ENCODE measurements at places on chromosomes 2 and 18.

DNA sequence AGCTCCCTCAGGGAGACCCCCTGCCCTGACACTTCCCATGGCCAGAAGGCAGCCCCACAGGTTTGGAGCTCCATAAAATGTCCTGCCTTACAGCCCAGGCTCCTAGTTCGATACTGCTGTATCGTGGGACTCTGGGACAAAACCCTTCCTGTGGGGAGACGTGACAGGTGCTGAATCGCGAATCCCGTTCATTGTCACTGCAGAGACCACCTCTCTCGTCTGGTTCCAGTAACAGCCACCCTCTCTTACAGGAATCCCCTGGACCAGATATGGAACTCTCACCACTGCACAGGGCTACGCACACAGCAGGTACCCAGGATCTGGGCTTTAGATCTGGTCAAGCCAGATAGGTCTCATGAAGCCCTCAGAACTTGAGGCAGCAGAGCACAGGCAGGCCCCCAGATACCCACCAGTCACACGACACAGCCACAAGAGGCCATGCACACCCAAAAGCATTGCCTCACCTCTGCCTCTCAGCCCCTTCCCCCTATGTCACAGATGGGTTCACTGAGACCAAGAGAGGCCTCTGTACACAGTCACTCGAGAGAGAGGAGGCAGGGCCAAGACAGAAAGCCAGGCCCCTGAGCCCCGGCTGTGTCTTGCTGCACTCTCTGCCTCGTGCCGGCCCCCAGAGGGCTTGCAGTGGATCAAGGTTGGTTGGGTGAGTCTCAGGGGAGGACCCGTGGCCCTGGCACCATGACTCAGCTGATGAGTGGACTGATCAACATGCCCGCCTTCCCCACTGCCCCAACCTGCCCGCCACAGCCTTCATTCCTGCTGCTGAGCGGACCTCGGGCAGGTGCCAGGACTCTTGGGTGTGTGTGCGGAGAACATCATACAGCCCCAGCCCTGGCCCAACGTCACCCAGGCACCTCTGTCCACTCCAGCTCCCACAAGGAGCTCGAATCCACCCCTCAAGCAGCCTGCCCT is 7.6 kb downstream of the SDC1 start:
- no peak for DNase-seq

- DNase-seq, result no peak
Measured at GRCh38 chr2:182901748-182902147, 35.3 kb upstream of the FRZB start.

GRCh38 chr18:40259115-40259835 is 1695.8 kb upstream of the PIK3C3 start:
- no peak for DNase-seq

GRCh38 chr2:27495840-27496356 is 741 bp upstream of the GCKR start:
- no peak for DNase-seq

DNA sequence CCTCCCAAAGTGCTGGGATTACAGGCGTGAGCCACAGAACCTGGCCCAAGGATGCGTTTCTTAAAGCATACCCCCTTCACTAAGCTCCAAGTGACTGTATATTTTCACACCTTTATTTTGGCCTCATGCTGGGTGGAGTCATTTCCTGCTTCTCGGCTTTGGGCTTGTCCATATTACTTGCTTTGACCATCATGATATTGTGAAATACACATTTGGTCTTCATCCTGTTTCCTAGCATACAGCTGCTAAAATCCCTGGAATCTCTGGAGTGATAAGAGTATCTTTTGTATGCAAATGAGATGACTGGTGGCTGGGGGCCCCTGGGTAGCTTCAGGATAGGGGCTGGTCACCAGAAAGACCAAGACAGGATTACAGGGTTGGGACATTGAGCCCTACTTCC is 17.6 kb upstream of the COLEC12 start:
- DNase-seq, result no peak

DNA sequence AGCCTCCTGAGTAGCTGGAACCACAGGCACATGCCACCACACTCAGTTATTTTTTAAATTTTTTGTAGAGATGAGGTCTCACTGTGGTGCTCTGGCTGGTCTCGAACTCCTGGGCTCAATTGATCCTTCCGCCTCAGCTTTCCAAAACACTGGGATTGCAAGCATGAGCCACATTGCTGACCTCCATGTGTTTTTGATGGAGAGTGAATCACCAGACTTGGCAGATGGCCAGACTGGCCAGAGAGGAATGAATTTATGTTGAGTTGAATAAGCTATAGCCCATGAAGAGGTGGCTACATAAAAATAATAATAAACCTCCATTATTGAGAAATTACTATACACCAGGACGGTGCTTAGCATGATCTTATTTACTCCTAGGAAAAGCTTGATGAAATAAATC is 91.5 kb downstream of the MREG start:
- DNase-seq, result no peak

- DNase-seq, result no peak
Measured at GRCh38 chr2:222212571-222212970, 86.2 kb downstream of the PAX3 start.

- DNase-seq, result no peak
Measured at GRCh38 chr2:99444222-99444621, 45.6 kb downstream of the REV1 start.

DNA sequence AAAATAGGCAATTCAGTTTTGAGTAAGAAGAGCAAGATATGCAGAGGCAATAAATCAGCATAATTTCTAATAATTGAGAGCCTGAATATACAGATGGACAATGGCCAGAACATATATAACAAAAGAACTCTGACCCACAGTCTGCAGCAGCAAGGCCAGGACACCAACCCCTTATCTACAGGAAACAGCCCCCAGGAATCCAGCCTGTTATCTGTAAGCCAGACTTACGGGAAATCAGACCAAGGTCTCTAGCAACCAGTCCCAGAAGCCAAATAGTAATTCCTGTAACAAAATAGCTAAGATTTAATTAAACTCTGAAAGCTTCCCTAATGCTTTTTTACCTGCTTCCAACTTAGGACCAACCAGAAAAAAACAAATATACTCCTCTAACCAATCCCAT is 434.5 kb upstream of the GYPC start:
- no peak for DNase-seq

GRCh38 chr18:48077291-48077690 is 146.8 kb upstream of the SMAD2 start:
- no peak for DNase-seq

DNA sequence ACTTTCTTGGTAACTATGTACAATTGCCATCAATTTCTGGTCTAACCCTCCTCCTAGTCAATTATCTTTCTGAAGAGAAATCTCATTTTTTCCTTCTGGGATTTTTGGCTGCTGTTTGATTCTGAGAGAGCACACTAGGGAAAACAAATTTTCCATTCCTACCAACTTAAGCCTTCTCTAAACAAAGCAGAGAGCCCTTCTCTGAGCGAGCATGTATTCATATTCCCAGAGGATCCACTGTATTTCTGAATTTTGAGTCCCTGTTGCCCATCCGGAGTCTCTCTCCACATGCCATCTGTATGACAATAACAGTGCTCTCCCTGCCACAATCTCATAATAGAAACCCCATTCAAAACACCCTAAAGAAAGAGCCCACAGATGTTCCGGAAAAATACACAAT is 78.5 kb downstream of the MAIP1 start:
- DNase-seq, result no peak

GRCh38 chr18:23237524-23238151 is 102.4 kb downstream of the CABLES1 start:
- peak; percentile 67 for DNase-seq

DNA sequence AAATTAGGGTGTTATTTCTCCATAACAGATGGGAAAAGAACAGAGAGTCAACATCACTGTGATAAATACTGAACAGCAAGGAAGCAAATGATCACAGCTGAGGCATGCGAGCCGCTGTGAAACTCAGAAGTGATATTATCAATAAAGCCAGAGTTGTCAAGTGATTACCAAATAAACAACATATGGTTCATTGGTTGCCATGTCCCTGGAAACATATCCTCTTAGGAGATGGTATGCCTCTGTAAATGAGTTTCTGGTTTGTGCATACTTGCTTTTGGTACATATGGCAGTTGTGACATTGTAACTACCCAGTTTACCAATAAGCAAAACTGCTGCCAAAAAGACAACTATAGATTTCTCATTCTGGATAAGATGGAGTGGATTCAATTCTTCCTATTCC is 23.8 kb downstream of the RAPGEF4 start:
- no peak for DNase-seq

- DNase-seq, result no peak
Measured at GRCh38 chr18:1308686-1309085, 404.0 kb downstream of the ADCYAP1 start.

DNA sequence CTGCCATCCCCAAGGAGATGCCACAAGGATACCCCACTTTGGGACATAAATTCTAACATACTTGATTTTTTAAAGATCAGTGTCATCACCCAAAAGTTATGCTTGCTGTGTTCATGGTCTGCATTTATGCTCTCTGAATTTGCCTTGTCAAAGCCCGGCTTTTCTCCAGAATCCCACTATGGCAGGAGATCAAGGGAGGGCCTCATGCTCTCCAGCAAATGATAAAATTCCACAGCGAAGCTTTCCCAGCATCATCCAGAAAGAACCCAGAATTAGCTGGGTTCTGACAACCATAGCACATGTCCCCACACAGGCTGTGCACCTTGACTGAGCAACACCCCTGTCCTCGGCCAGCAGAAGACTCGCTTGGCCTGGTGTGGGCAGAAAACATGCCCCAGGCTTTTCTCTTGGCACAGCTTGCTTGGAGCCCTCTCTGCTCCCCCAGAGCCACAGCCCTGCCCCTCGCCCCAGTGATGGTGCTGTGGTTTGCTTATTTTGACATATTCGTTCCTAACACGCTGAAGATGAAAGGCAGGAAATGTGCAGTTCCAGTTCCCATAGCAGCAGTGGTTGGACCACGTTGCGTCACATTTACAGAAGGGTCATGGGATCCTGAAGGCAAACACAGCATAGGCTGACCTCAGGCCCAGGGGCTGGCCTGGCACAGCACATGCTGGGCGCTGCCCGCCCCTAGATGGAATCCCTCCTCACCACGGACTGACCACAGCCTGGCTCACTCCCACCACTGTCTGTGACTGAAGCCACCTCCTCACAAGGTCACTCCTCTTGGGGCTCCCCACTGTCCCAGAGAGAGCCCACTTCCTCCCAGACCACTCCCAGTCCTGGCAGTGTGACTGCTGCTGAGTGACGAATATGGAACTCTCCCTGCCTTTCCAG is 14.1 kb upstream of the CHRNA1 start:
- DNase-seq, result peak; percentile 78

GRCh38 chr2:240563951-240564560 is 3.9 kb downstream of the DUSP28 start:
- DNase-seq, result no peak

DNA sequence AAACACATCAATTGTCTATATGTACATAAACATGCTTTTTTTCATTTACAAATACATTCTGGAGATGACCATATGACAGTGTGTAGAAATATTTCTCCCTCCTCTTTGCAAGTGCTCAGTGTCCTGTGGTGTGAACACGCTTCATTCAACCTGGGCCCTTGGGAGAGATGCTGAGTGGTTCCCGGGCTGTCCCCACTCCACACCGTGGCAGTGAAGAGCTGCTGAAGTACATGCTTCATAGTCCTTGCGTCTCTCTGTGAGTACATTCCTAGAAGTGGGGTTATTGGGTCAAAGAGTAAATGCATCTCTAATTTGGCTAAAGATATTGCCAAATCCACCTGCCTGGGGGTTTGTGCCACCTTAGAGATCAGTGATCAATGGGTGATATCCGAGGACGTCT is 6.5 kb upstream of the GPR35 start:
- no peak for DNase-seq

- no peak for DNase-seq
Measured at GRCh38 chr18:45626330-45627203, 11.3 kb downstream of the SLC14A2 start.

DNA sequence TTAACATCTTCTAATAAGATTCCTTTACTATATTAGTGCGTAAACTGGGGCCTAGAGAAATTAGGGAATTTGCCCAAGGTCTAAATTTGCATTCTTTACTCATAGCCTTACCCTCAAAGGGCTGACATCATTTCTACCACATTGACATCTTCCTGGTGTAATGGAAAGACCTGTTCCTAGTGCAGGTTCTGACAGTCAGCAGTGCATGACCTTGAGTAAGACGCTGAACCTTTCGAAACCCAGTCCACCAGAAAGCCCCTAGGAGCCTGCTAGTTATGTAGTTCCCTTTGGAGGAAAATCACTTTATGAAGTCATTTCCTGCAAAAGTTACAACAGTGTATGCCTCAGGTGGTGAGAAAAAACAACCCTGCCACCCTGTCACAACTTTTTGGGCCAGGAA is 388.3 kb downstream of the TNS1 start:
- no peak for DNase-seq

GRCh38 chr2:236040600-236041328 is 127.4 kb downstream of the GBX2 start:
- DNase-seq, result no peak

DNA sequence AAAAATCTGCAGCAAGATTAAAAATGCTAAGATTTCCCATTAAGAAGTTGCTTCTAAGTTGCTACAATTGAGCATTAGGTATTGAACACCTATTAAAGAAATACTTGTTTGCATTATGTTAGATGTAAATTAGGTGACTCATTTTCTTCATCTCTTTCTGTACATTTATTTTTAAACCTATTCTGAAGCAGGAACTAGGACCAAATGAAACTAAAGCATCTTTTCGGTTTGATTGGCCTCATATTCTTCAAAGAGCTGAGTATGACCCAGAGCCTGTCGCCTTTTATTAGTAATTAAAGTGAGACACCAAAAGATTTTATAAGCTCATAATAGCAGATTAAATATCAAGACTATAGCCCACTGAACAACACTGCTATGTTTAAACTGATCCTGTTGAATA is 83.4 kb upstream of the ZEB2 start:
- DNase-seq, result no peak

- peak; percentile 71 for DNase-seq
Measured at GRCh38 chr2:112626604-112627059, 19.1 kb upstream of the SLC20A1 start.

GRCh38 chr2:30230497-30231211 is 680 bp upstream of the LBH start:
- peak; percentile 37 for DNase-seq

- no peak for DNase-seq
Measured at GRCh38 chr18:73777356-73778031, 370.1 kb downstream of the FBXO15 start.

DNA sequence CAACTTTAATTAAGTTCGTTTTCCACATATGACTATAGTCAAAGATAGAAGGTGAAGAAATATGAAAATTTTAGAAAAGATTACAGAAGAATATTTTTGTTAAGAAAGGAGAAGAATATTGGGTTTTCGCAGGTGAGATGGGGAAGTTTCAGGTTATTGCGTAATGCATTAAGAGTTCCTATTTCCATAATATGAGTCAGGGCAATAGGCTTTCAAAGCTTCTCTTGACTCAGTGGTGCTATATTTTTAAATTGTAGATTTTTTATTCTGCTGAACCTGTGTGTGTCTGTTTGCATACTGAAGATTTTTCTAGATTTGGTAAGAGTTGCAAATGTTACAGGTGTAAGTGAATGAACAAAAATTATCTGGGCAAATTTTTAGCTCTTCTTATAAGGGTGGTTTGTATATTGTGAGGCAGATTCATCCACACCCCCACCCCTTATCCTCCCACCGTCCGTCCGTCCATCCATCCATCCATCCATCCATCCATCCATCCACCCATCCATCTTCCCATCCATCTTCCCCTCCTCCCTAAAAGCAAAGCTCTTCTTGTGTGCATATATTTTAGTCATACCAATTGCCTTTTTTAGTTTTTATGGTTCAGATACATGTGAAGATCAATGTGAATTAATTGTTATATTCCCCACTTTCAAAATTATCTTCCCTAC is 69.6 kb downstream of the MYO1B start:
- DNase-seq, result no peak

Data from stimulated activated naive CD8-positive, alpha-beta T cell treated with anti-CD3 and anti-CD28 coated beads, Interleukin-15, Interleukin-2, amounts not matched to agents 100 U/mL and 50 U/mL, for 24 hours (primary cell).